Spleen (tissue), 13 donors: ENCODE measurements at places on chromosomes 2 and 18.

DNA sequence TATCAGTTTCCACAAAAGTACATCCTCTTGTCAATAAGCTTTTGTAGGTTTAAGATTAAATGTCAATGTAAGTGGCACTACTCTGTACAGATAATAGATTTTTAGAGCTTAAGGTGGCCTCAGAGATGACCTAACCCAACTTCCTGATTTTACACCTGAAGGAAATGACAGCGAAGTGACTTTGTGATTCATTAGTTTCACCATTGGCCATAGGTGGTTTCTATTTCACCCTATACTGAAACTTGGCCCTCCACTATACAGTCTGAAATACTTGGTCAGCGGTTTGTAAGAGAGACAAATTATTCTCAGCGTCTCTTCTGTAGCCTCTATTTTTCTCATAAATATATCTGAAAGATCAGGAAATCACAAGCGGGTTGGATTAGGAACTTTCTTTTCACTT, 330.4 kb upstream of the FAM98A start:
- DNase-seq, result no peak

GRCh38 chr18:11872479-11873136, 21.4 kb downstream of the CHMP1B start:
- DNase-seq, result no peak

- DNase-seq, result no peak
Observed at GRCh38 chr2:181894381-181894780, 2.9 kb downstream of the ITPRID2 start.

GRCh38 chr18:40447820-40448219, 1507.2 kb upstream of the PIK3C3 start:
- no peak for DNase-seq

DNA sequence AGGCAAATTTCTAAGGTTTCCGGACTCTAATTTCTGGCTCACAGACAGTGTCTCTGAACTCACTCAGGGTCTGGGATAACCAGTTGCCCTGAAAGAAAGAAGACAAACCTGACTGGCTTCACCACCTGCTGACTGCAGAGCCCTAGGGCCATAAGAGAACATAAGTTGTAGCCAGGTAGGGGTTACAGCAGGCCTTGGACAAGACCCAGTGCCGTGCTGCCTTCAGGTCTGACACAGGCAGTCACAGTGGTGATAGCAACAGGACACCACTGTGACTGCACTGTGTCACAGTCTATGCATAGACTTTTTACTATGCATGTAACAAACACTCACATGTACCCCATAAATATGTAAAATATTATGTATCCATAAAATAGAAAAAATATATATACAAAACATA, 508.5 kb downstream of the PID1 start:
- no peak for DNase-seq
